NB4 (cell line): ENCODE measurements at places on chromosomes 6 and 20.

- DNase-seq: no peak
These were observed 88.6 kb downstream of the MRPL14 start for GRCh38 chr6:44038543-44039065.

- DNase-seq: peak; percentile 62
These were observed 874.2 kb downstream of the TFAP2A start for GRCh38 chr6:9540534-9541126.

GRCh38 chr20:62066339-62066982, 780 bp upstream of the TAF4 start:
- peak; percentile 70 for DNase-seq

GRCh38 chr6:4714961-4715501, 61.2 kb upstream of the CDYL start:
- no peak for DNase-seq

DNA sequence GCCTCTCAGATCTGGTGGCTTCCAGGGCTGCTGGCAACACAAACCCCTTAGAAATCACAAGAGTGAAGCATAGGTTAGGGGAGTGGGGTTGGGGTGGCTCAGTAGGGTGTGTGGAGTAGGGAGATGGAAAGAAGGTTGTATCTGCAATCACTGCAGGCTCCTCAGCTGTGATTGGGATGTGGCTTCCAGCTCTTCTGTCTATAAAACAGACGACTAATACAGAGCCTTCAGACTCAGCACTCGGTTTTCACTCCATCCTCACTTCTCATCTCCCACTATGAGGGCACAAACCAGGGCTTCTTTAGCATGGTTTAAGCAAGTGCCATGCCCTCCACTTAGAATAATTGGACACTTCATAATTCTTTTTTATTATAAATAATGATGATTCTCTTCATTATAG, 46.4 kb upstream of the CAP2 start:
- DNase-seq: no peak

- DNase-seq: no peak
These were observed 29.9 kb upstream of the SLC23A2 start for GRCh38 chr20:5031206-5031557.
